Activated CD8-positive, alpha-beta T cell treated with anti-CD3 and anti-CD28 coated beads, Interleukin-2, amount 10 ng/mL, durations not matched to agents 7 days and 5 days (primary cell): ENCODE measurements at places on chromosomes 12 and 14. TPM values are rescaled to one million over a fixed set of nuclear protein-coding genes. Genes with fewer than 3 reads are reported as not detected.

DNA sequence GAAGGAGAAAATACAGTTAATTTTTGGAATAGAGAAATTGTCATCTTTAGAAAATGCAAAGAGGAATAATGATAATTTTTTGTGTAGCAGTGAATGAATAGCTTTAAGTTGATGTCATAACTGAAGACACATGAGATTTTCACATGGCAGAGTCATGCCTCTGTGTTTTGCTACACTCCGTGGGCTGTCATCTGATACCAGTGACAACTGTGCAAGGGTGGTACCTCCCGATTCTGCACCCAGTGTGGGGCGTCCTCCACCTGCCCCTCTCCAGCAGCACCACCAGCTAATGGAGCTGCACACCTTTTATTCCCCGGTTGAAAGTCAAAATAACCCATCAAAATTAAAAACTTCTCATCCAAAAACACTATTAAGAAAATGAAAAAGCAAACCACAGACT lies 47.2 kb downstream of the ANKRD9 start:
- H3K27me3 ChIP-seq = no peaks in the 10 kb centered on the region
- H3K36me3 ChIP-seq = peaks cover 4% of the 10 kb centered on the region
- no peak overlapping the region for H3K27ac ChIP-seq
- peaks cover 8% of the 10 kb centered on the region for H3K4me1 ChIP-seq
- no peak overlapping the region for H3K4me3 ChIP-seq

DNA sequence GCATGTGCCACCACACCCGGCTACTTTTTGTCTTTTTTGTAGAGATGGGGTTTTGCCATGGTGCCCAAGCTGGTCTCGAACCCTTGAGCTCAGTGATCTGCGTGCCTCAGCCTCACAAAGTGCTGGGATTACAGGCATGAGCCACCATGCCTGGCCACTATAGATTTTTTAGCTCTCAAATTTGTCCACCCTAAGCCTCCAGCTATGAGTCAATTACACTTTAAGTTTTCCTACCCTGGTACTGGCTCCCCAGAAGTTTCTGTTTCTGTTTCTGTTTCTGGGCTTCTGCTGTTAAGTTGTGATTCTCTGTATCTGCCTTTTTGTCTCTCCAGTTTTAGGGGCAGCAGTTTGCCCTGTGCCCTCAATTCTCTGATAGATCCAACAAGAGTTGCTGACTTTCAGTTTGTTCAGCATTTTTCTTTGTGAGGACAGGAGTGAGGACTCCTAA lies 4.4 kb upstream of the TINF2 start:
- peak overlapping the region; percentile 95 for H3K27ac ChIP-seq
- peak; percentile 62 for DNase-seq

GRCh38 chr12:2733493-2734355 lies 61.0 kb upstream of the FKBP4 start:
- no peak overlapping the region for H3K27ac ChIP-seq
- H3K4me3 ChIP-seq = no peak overlapping the region
- peaks cover 17% of the 10 kb centered on the region for H3K4me1 ChIP-seq
- H3K36me3 ChIP-seq = no peaks in the 10 kb centered on the region
- H3K27me3 ChIP-seq = peaks cover 27% of the 10 kb centered on the region

DNA sequence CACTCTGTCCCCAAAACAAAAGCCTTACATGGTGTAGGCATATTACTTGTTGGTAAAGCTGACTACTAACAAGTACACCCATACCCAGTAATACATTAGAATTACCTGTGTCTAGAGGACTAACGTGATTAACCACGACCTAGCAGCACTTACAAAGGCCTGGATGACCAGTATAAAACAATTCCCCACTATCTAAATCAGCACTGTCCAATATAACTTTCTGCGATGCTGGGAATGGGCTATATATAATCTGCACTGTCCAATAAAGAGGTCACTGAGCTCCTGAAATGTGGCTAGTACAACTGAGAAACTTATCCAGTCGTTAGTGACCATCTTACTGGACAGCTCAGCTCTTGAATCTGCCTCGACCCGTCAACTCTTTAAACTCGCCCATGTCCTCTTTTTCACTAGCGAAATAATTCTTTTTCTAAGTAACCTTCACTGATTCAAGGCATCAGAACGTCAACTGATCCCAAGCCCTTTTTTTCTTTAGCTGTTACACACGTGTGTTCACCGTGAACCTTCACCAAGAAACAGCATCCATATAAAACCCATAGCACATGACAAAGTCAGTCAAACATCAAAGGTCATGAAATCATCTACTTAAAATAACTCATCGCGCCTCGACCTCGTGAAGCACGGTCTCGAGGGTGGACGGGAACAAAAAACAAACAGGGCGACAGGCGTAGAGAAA lies 905 bp upstream of the CIPC start:
- H3K36me3 ChIP-seq = no peaks in the 10 kb centered on the region
- no peak for DNase-seq
- peak overlapping the region; percentile 93 for H3K27ac ChIP-seq
- peaks cover 31% of the 10 kb centered on the region for H3K4me1 ChIP-seq

GRCh38 chr12:97903356-97903755 lies 440.8 kb downstream of the RMST start:
- H3K36me3 ChIP-seq = no peaks in the 10 kb centered on the region
- no peak overlapping the region for H3K4me3 ChIP-seq
- no peaks in the 10 kb centered on the region for H3K4me1 ChIP-seq

- H3K4me3 ChIP-seq = no peak overlapping the region
- no peak overlapping the region for H3K27ac ChIP-seq
- no peaks in the 10 kb centered on the region for H3K4me1 ChIP-seq
- DNase-seq = no peak
These were observed 12.4 kb downstream of the TMEM120B start for GRCh38 chr12:121724925-121725324.

The MPHOSPH9 gene
- 149 TPM for total RNA-seq

The GYS2 gene
- total RNA-seq = not detected

The FGF6 gene
- not detected for total RNA-seq

The CFAP54 gene
- 1.2 TPM for total RNA-seq
